ENCODE measurements at places on chromosomes 2 and 18.
A peak's percentile ranks its signal among the peaks of the same experiment; 100 is the strongest.

GRCh38 chr2:26144953-26145680 lies 27.8 kb upstream of the GAREM2 start:
- DNase-seq = peak; percentile 50

DNA sequence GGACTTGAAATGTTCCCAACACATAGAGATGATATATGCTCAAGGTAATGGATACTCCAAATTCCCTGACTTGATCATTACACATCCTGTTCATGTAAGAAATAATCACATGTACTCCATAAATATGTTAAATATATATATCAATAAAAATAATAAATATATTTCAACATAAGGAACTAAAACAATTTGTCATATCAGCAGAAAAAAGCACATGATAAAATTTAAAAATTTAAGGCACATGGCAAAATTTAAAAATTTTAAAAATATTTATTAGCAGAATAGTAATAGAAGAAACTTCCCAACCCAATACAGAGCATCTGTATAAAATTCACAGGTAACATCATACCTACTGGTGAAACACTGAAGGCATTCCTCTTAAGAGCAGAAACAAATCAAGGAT lies 109.6 kb upstream of the KYNU start:
- DNase-seq = no peak

- DNase-seq = no peak
These were observed 421 bp upstream of the VAMP5 start for GRCh38 chr2:85583667-85584353.

DNA sequence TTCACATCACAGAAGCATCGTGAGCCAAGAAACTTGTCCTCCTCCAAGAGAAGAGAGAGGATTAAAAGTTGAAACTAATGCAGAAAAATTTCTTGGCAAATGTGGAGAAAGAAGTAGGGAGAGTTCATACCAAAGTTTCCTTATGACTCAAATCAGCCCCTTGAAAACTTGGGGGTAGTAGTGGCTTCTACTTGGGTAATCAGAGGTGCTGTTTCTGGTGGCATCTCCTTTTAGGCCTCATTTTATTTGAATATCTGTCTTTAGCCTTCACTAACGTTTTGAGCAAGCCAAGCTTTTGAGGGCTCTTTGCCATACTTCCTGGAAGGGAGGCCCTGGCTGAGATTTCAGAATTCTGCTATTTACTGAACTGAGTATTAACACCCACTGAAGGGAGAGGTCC lies 515.3 kb upstream of the MEX3C start:
- no peak for DNase-seq

DNA sequence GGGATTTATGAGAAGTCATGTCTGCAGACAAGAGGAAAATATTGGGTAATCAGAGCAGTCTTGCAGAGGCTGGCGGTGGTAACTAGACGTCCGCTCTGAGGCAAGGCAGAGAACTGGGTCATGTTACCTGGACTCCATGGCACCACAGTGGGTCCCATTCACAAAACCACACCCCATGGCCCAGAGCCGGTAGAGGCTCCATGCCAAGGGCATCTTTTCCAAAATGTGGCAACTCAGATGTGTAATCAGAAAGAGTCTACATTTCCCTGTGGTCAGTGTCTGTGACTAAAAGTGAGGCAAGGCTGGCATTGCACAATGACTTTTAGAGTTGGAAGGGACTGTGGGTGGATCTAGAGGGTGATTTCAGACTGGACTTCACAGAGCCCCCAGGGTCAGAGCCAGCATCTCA lies 113.1 kb downstream of the MREG start:
- no peak for DNase-seq

- DNase-seq = no peak
These were observed 33.2 kb downstream of the ZNF516 start for GRCh38 chr18:76461692-76462325.

- no peak for DNase-seq
These were observed 42.1 kb upstream of the TTC39C start for GRCh38 chr18:23972453-23972852.

GRCh38 chr2:100274076-100274475 lies 48.2 kb downstream of the LONRF2 start:
- DNase-seq = no peak

DNA sequence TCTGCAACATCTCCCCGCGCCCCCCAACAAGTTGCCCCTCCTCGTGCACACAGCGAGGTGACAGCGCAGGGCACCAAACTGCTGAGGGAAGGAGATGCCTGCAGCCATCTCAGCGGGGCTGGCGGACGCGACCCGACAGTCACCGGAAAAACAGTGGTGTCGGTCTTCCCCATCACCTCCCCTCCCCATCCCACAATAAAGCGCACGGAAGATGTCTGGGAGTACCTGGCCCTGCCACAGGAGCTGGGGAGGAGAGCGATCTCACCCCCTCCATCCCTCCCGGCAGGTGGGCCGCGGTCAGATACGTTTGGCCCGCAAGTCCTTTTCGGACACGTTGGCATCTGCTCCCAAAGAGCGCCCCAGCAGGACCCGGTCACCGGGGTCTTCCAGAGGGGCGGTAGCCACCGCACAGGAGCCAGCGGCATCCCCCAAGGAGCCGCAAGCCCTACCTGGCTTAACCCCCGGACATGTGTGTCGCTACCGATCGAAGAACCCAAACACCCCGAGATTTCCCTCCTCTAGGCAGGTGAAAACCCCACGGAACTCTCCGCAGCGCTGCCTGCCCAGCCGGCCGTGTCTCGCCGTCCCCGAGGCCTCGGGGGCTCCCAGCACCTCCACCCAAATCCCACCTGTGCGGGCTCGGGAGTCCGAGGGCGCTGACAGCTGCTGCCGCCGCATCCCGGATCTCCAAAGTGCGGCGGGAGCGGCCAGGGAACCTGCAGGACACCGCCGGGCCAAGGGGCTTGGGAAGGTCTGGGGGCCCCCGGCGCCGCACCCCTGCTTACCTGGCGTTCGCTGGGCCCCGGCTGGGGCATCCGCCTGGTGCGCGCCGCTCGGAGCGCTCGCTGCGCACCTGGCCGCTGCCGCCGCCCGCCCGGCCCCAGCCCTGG lies 657 bp downstream of the ATP8B1 start:
- no peak for DNase-seq

DNA sequence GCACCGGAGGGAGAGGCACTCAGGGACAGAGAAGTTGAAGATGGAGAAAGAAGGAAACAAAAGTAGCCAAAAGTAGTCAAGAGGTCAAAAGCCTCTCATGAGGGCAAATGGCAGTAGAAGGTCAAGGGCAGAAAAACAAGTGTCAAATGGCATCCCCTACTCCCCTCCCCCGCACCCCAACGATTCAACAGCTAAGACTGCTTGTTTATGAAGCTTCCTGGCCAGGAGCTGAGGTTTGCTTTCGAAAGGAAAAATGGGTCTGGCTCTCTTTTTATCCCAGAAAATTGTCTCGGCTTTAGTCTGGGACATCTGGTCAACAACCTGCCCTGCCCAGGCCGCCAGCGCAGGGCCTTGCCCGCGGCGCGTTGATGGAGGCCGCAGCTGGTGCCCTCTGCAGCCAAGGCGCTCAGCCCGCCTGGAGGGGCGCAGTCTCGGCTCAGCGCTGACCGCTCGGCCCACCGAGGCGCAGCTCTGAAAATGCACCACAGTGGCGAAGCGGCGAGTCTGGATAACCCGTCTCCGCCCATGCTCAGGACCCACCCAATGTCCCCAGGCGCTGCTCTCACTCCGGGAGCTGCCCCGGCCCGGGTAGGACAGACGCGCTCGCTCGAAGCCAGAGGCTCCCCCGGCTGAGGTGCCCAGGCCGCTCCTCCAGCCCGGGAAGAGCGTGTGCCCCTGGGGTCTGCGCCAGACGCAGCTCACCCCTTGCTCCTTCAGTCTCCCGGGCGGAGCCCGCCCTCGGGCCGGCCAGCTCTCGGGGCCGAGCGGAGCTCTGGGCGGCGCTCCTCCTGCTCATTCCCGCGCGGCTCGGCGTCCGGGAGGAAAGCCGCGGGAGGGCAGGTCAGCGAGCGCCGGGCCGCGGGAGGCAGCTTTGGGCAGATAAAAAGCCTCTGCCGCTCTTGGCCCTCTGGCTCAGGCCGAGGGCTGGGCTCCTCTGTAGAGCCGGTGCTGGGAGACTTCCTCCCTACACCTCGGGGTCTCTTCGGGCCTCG lies 1.8 kb upstream of the TBR1 start:
- no peak for DNase-seq

- DNase-seq = no peak
These were observed 414.8 kb upstream of the FIGN start for GRCh38 chr2:164150604-164151003.

- no peak for DNase-seq
These were observed 563.4 kb downstream of the LRRTM4 start for GRCh38 chr2:76958749-76959148.

DNA sequence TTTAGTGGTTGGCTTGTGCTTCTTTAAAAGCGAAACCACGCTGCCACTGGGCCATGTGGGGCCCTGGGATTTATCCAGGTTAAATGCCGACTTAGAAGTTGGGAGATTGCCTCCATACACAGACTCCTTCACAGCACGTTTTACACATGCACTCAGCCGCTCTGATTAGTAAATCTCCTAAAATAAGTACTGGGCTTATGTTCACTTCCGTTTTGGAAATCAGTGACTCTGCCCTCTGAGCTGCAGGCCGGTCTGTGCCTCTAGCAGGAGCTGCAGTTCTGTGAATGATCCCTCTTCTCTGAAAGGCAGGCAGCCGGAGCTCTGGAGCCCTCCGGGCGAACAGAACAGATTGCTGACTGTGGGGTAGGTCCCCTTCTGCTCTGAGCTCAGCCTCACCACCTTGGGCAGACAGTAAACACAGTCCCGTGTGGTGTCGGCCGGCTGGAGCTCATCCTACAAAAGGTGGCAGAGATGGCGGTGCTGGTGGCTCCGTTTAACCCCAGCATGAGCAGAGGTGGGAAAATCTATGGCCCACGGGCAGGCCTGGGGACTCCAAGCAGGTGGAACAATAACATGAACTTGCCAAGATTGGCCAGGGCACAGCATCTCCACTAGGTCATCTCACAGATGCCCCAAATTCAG lies 9.8 kb upstream of the RAB17 start:
- no peak for DNase-seq

- no peak for DNase-seq
These were observed 108.0 kb downstream of the SGPP2 start for GRCh38 chr2:222532315-222532714.

- DNase-seq = no peak
These were observed 2.2 kb upstream of the SERPINB12 start for GRCh38 chr18:63539904-63540510.

DNA sequence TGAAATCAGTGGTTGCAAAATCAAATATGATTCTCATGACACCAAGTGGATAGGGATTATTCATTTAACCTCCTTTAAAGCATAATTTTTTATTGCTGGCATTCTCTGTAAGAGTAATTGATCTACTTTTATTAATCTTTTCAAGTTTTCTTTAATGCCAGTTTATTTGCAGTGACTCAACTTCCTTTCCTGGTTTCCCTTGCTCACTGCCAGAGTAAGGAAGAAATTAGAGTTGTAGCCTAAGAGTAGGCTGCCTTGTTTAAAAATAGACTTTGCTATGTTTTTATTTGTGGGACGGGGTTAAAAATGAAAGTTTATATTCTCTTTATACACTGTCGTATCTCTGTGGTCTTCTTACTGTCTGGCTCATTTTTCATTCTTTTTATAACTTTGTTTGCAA lies 148.6 kb downstream of the WDR7 start:
- no peak for DNase-seq

DNA sequence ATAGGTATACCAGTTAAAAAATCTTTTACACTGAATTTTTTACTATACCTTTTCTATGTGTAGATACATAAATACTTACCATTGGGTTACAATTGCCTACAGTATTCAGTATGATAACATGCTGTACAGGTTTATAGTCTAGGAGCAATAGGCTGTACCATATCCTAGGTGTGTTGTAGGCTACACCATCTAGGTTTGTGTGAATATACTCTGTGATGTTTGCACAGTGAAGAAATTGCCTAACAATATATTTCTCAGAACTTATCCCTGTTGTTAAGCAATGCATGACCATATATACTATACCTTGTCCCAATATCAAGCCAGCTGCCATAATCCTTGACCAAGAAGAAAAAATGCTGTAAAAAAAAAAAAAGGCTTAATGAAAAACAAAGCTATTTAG lies 114.5 kb downstream of the PIGN start:
- DNase-seq = no peak

DNA sequence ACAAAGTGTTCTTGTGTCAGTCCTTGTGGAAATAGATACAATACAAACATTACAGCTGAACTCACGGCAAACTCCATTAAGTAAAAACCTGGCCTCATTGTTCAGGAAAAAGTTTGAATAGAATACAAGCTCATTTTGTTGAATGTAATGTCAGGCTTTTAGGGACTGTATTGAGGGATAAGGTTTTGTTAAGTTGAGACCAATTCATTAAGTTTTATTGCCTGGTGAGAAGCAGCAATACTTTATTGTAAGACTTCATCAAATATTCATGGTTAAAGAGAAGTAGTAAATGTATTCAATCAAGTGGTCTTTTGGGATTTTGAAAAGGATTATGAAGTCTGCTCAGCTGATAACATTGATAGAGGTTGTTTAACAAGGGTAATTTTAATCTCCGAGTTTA lies 35.4 kb upstream of the METAP1D start:
- no peak for DNase-seq

GRCh38 chr18:63783394-63783793 lies 8.2 kb downstream of the SERPINB7 start:
- DNase-seq = no peak

- DNase-seq = no peak
These were observed 107.6 kb downstream of the STRN start for GRCh38 chr2:36858551-36859365.

GRCh38 chr18:58911766-58912165 lies 47.1 kb downstream of the ZNF532 start:
- DNase-seq = no peak

GRCh38 chr2:18440777-18441176 lies 119.7 kb downstream of the RDH14 start:
- DNase-seq = no peak

GRCh38 chr2:236827997-236828396 lies 257.7 kb upstream of the COPS8 start:
- DNase-seq = no peak

DNA sequence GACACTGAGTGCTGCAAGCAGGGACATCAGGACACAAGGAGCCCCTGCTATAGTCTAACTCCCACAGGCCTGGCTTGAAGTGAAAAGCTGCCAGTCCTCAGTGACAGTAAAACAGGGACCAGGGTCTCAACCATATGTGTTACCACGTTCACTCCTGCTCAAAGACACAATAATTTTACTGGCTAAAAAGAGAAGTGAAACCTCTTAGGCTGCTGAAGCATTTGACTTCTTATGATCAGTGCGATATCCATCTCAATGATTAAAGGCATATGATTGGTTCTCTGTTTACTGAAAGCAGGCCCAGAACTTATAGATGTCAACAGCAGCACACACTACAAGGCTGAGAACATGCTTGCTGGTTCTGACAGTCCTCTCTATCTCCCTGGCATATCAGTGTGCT lies 129.8 kb upstream of the LMAN1 start:
- no peak for DNase-seq

DNA sequence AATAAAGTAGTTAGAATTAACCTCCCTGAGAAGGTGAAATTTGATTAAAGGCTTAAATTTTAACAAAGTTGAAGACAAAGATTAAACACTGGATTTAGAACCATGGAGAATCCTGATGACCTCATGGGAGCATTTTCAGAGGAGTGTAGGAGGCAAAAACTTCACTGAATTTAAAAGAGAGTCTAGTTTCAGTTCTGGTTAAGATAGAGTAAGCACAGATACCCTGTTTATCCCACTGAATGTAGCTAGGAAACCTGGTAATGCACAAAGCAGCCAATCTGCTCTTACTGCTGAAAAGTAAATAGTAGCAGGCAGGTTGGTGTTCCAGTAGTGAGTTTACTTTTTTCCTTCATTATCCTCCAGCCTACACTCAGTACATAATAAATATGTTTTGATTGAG lies 654.9 kb upstream of the SYT4 start:
- DNase-seq = peak; percentile 13

GRCh38 chr18:60215432-60215831 lies 157.1 kb downstream of the MC4R start:
- DNase-seq = no peak

Measured in RCC 7860 (cell line).